ENCODE measurements at places on chromosomes 1 and 21.
A peak's percentile ranks its signal among the peaks of the same experiment; 100 is the strongest.

- DNase-seq = no peak
Observed at GRCh38 chr1:246893191-246893939, 38.4 kb downstream of the AHCTF1 start.

DNA sequence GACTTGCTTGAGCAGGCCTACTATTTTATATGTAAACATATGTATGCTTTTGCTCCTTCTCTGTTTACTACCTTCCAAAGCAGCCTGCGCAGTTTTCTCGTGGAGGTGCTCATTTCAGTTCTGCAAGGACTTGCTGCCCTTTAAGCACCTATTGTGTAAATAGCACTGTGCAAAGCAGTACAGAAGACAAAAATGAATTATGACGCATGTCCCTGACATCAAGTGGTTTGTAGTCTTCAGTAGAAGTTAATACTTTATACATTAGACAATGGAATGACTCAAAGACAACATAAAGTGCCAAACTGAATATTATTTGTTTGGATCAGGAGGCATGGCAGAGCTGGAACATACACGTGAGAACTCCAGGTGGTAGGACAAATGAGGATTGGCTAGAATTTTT, 611.7 kb downstream of the LMO4 start:
- no peak for DNase-seq

DNA sequence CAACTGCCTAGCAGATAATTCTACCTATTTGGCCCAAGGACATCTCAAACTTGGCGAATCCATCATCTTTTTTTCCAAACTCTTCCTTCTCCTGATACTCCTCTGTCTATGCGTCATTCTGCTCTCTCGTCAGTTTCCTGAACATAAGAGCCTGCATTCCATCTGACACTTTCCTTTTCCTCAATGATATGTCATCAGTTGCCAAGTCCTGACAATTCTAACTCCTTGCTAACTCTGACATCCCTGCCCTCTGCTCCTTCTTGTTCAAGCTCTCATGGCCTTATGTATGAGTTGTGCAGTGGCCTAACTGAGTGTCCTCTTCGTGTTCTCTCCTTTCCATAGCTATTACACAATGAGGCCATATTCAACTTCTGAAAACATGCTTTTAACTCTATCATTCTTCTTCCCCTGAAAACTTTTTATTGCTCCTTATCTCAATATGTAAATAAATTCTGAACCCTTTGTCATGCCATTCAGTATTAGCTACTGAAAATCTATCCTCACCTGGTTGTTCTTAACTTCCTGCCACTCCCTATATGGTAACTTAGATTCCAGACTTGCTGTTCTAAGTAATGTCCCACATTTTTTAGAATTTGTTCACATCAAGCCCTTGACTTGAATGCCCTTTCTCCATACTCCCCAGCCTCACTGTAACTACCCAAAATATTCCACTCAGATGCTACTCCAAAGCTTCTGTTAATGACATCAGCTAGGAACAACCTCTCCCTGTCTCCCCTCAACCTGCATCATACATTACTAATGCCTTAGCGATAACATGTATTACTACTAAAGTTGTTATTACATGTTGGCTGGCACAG, 11.5 kb downstream of the PALMD start:
- DNase-seq = no peak

DNA sequence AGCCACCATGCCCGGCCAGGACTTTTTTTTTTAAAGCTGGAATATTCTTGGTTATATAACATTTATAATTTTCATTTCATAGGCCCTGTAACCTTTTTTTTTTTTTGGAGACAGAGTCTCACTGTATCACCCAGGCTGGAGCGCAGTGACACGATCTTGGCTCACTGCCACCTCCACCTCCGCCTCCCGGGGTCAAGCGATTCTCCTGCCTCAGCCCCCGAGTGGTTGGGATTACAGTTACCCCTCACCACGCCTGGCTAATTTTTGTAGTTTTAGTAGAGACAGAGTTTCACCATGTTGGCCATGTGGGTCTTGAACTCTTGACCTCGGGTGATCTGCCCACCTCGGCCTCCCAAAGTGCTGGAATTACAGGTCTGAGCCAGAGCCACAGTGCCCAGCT, 12.6 kb downstream of the ZYG11B start:
- DNase-seq = no peak

DNA sequence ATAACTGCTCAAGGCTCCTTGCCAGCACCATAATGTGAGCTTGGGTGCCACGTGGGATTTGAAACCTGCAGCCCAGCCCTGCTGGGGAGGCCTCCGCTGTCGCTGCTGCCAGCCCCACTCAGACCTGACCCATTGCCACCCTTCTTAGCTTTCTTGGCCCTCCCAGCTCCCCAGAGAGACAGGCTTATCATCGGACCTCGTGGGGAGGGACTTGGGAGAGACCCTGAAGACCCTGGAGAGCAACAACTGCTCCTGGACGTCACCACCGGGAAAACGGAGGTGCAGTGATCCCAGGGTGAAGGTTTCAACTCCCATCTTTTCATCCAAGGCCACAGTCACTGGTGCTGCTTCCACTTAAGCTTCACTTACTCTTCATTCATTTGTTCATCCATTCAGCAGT, 596.1 kb downstream of the PTPRU start:
- no peak for DNase-seq

DNA sequence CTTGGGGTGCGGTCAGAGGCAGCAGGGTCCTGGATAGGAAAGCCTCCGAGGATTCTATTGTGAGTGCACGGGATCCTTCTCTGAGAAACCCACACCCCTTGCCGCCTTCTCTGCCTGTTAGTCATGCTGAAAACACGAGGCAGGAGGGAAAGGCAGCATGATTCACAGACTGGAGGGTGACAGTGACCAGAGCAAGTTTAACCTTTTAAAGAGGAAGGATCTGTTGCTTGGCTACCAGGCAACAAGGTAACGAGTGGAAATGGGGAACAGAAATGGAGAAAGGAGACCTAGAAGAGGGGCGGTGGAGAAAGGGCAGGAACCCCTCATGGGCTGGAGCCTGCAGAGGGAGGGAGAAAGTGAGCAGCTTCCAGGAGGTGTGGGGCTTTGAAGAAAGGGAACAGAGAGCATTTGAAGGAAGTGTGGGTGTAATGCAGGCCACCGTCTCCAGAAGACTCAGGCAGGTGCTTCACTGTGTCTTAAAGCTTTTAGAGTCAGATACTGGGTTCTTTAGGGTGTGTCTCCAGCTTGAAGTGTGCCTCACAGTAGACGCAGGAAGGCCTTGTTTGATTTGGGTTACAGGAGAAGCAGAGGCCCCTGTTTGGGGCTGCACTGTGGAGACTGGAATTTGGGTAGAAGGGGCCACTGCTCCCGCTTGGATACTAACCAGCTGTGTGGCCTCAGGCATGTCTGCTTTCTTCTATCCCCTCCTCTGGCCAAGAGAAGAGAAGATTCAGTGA, 19.1 kb downstream of the OPTC start:
- peak; percentile 17 for DNase-seq

GRCh38 chr1:14921057-14921456, 232.5 kb upstream of the TMEM51 start:
- DNase-seq = no peak

DNA sequence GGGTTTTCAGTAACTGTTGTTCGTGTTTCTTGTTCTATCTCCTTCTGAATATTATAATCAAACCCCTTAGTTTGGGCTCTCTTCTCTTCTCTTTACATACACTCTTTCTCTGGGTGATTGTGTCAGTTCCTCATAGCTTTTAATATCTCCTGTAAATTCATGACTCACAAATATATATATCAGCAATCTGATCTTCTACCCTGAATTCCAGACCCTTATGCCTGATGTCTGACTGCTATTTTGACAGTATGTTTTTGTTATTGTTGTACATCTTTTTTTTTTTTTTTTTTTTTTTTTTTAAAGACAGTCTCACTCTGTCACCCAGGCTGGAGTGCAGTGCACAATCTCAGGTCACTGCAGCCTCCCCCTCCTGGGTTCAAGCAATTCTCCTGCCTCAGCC, 70.8 kb upstream of the MPC2 start:
- DNase-seq = no peak

GRCh38 chr1:31366796-31367195, 6.1 kb downstream of the FABP3 start:
- DNase-seq = no peak

DNA sequence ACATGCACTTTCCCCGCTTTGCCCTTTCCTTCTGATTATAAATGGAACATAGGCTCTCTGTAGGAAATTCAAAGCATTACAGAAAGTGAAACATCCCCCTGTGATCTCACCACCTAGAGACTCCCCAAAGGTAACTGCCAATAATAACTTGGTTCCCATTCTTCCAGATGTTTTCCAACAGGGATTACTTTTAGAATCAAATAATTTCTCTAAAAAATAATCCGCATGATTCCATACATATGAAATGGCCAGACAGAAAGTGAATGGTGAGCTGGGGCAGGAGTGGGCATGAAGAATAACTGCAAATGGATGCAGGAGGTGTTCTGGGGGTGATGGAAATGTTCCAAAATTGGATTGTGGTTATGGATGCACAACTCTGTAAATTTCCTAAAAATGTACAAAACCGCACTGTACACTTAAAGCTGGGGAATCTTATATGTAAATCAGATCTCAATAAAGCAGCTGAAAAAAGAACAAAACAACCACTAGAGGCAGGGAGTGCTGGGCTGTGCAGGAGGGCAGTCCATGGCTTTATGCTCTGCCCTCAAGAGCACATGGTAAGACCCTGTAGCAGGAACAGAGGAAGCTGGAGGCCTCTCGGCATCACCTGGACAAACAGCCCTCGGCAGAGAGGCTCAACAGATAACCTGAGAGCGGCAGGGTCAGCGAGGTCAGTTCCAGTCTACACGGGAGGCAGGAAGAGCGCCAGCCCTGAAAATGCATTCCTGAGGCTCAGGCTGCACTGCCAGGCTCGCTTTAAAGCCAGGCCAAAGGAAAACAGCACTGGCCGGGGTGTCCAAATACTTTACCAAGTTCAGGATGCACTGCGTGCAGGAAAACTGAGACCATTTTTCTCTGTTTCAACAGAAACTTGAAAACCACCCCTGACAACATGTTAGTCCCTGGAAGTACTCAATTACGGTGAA, 39.7 kb downstream of the CAPZB start:
- no peak for DNase-seq

GRCh38 chr1:48242141-48242736, 19.7 kb downstream of the SLC5A9 start:
- DNase-seq = no peak

- DNase-seq = no peak
Observed at GRCh38 chr1:44464361-44464760, 59.3 kb downstream of the RNF220 start.
